ENCODE measurements at places on chromosomes 3 and 15.

GRCh38 chr3:42288385-42288784 lies 22.4 kb upstream of the CCK start:
- DNase-seq: no peak

- DNase-seq: no peak
Observed at GRCh38 chr3:183178833-183179549, 16.5 kb upstream of the LAMP3 start.

DNA sequence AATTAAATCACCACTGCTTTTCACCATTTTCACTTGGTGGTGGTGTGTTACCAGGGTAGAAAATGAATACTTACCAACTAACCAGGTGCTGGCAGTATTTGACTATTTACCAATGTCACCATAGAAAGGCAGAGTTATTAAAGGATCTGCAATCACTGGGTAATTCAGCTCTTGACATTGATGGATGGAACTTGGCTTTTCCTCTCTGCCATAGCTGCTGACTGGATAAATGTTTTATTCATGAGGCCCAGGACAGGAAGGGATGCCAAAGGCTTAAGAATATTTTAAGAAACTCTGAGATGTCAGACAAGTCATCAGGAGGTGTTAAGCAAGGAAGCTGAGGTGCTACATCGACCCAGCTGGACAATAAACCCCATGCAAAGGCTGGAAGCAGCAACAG lies 495.5 kb upstream of the CFAP20DC start:
- no peak for DNase-seq

GRCh38 chr15:62753518-62754221 lies 288.9 kb upstream of the TPM1 start:
- no peak for DNase-seq

DNA sequence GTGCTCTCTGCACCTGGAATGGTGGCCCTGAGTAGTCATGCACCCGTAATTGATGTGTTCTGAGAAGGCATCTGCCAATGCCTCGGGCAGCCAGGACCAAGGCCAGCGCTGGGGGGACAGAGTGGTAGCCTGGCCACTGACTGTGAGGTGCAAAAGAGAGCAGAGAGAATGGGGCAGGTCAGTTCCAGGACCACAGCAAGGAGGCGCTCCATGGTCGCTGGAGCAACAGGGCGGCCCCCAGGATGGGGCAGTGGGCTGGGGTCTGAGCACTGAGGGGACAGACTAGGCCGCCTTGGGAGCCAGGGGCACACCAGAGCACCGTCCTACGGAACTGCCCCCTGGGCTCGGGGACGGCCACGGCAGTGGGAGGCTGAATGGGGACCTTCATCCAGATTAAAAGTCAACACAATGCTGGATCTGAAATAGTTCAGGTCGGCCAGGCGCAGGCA lies 48.3 kb upstream of the IQSEC1 start:
- DNase-seq: no peak

DNA sequence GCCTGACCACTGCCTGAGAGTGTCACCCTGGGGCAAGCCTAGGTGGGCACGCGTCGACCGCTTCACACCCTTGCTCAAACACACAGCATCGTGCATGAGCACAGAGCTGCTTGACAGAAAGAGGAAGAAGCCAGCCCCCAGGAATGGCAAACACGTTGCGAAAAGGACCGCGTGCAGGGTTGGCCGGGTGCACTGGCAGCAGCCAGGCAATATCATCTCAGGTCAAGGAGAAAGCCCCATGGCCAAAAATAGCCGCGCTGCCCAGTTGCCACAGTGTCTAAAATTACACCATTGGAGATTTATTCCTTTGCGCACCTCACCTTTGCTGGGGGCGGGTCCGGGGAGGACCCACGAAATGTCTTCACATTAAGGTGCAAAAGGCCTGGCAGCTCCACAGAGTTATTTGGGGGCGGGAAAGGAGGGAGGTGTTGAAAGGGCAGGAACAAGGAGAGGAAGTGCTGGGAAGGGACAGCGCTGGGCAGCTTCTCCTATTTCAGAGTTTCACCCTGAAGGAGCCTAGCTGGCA lies 44.7 kb upstream of the NR2F2 start:
- no peak for DNase-seq

GRCh38 chr3:196219970-196220311 lies 3.6 kb downstream of the SLC51A start:
- DNase-seq: no peak

DNA sequence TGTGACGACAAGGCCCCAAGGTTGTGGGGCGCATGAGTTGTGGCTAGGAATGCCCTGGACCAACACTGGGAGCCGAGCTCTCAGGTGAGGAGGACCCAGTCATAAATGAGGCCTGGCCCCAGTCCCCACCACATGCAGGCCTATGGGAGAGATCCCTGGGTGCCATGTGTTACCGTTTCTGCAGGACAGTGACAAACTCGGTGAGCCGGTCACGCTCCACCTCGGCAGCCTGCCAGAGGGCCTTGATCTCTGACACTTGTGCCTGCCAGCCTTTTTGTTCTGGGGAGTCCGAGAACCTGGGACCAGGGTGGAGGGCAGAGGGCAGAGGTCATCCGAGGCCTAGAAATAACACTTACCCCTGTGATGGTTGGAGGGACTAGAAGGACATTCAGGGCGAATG lies 27.7 kb upstream of the HHATL start:
- no peak for DNase-seq

DNA sequence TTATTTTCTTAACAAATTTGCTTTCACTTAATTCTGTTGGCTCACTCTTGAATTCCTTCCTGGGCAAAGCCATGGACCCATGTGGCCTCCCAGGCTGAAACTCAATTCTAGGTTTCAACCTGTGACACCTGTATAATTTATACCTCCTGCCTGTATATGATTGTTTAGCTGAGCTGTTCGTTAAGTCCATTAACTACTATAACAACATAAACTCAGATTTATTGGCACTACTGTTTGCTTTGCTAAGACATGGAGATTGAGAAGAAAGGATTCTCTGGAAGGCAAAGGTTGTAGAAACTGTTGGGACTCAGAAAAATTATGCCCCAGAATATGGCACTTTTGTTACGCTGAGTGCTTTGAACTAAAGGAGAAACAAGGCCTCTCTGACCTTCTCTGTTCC lies 26.7 kb upstream of the CCDC50 start:
- no peak for DNase-seq

DNA sequence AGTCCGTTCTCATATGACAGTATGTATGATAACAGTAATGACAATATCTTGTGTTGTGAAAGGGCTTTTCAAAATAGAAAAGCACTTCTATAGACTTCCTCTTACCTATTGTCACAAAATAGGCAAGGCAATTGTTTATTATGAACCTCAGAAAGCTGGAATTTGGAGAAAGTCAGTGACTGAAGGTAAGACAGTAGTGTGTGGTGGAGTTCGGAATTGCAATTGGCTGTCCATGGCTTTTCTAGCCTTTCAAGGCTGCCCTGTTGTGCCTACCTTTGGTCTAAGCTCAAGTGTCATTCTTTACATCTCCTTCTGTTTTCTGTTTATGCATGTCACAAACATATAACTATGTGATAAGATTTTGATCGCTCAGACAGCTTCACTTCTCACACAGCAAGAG lies 219.3 kb upstream of the NR2E3 start:
- no peak for DNase-seq

Measured in GM04503 (cell line).